ENCODE measurements at places on chromosomes 5 and 9.
A peak's percentile ranks its signal among the peaks of the same experiment; 100 is the strongest.

- DNase-seq = no peak
- H3K4me3 ChIP-seq = no peak overlapping the region
- H3K4me1 ChIP-seq = peaks cover 12% of the 10 kb centered on the region
- no peaks in the 10 kb centered on the region for H3K36me3 ChIP-seq
- no peaks in the 10 kb centered on the region for H3K27me3 ChIP-seq
- H3K27ac ChIP-seq = peak overlapping the region; percentile 82
Measured at GRCh38 chr5:141951332-141951781, 6.6 kb downstream of the PCDH12 start.

DNA sequence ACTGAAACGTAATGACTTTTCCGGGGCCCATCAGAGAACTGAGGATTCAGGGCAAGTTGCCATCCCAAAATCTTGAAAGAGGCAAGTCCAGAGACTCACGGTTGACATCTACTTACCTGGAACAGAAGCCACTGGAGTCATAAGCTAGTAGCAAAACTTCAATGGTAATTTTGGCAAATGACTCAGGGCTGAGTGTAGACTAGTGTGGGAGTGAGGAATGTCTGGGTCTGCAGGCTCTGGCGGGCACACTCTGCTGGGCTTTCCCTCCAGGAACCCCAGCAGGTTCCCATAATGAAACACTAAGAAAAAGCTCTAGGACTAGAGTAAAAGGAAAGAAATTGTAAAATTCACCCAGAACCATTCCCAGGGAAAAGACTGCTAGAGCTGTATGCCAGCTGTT, 122.9 kb upstream of the NFIL3 start:
- no peaks in the 10 kb centered on the region for H3K36me3 ChIP-seq
- H3K4me1 ChIP-seq = no peaks in the 10 kb centered on the region
- H3K4me3 ChIP-seq = no peak overlapping the region
- no peak overlapping the region for H3K27ac ChIP-seq
- peaks cover 6% of the 10 kb centered on the region for H3K27me3 ChIP-seq

DNA sequence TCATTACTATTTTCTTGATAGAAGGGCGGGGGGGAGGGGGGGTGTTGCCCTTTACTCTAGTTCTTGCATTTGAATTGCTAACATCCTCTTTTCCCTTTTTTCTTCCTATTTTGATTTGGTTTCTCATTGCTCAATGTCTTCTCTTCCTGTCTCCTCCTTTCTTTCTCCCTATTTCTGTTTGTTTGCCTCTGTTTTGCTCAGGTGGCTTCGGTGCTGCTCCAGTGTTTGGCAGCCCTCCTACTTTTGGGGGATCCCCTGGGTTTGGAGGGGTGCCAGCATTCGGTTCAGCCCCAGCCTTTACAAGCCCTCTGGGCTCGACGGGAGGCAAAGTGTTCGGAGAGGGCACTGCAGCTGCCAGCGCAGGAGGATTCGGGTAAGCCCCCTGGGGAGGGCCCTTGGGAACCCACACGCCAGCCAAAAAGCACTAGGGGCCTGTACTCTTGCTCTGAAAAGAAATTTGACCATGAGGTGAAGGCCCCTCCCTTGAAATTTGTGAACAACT, 48.3 kb downstream of the FAM78A start:
- peaks cover 8% of the 10 kb centered on the region for H3K4me1 ChIP-seq
- no peaks in the 10 kb centered on the region for H3K27me3 ChIP-seq
- no peak for DNase-seq
- peaks cover 8% of the 10 kb centered on the region for H3K36me3 ChIP-seq
- H3K4me3 ChIP-seq = no peak overlapping the region
- no peak overlapping the region for H3K27ac ChIP-seq

DNA sequence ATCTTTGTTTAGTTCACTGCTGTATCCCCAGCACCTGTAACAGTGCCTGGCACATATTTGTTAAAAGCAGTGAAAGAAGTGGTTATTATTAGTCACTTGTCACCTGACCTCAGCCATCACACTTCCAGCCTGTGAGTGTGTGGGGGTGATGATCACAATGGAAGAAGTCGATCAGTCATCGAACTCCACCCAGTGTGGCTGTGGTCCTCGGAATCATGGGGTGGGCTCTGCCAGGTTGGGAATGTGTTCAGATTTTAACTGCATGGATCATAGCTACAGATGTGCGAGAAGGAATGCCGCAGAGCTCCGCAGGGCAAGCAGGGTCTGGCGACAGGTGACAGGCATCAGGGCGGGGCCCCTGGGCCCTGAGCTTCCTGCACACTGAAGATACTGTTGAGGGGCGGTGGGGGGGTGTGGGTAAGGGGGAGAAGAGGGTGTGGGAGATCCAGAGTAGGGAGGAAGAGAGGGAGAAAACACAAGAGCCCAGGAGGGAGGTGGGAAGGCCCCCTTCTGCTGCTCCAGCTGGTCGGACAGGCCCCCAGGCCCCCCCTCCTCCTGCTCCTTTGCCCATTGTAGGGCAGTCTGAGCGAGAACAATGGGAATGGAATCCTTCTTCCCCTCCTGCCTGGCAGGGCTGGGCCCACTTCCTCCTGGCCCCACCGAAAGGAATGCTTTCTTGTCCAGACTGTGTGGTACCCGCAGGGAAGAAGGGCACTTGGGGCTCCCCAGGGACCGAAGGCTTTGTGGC, 89.6 kb downstream of the SPRY4 start:
- no peak for DNase-seq
- no peaks in the 10 kb centered on the region for H3K4me1 ChIP-seq
- H3K27ac ChIP-seq = no peak overlapping the region
- H3K27me3 ChIP-seq = peaks cover 7% of the 10 kb centered on the region
- H3K4me3 ChIP-seq = no peak overlapping the region
- no peaks in the 10 kb centered on the region for H3K36me3 ChIP-seq
